ENCODE measurements at places on chromosomes 4 and X.

DNA sequence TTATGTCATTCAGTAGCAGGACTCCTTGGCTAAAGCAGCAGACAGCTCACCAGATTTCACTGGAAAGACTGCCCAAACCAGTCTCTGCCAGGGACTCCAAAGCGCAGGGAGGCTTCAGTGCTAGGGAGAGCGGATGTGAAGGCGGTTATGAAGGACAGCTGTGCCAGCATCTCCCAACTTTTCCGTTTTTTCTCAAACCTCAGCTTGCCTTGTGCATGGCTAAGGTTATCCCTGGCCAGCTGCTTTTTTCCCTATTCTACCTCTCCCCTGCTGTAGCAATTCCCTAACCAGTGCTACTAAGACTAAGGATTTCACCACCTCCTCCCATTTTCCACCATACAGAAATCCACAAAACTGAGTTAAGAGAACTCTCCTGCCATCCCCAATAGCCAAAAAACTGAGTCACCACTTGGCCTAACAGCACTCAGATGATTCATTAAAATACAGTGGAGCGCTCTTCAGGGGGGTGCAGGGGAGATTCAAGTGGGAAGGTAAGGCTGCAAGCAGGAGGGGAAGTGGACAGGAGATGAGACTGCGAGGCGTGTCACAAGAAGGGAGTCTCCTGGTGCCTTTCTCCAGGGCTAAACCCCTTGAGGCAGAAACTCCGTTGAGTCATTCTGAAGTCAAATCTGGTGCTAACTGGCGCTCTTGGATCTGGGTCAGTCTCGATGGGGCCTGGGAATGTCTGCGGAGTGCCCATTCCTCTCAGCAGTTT lies 90.7 kb downstream of the PALLD start:
- DNase-seq = peak; percentile 96

GRCh38 chrX:119186763-119187162 lies 49.3 kb upstream of the PGRMC1 start:
- DNase-seq = no peak

DNA sequence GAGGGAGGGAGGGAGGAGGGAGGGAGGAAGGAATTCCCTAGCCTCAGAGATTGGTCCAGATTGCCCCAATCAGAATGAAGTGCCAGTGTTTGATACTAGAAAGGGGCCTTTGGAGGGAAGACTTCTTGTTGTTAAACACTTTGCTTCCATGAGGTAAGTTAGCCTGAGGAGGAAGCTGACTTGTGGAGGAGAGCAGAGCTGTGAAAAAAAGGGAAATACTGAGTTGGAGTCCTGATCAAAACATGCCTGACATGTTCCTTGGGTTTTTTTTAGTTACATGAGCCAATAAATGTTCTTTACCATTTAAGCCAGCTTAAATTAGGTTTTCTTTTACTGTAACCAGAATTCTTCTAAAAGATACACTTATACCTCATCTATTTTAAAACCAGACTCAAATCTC lies 57.6 kb downstream of the GSX2 start:
- DNase-seq = no peak

- no peak for DNase-seq
Observed at GRCh38 chrX:20529301-20529700, 262.6 kb upstream of the RPS6KA3 start.

DNA sequence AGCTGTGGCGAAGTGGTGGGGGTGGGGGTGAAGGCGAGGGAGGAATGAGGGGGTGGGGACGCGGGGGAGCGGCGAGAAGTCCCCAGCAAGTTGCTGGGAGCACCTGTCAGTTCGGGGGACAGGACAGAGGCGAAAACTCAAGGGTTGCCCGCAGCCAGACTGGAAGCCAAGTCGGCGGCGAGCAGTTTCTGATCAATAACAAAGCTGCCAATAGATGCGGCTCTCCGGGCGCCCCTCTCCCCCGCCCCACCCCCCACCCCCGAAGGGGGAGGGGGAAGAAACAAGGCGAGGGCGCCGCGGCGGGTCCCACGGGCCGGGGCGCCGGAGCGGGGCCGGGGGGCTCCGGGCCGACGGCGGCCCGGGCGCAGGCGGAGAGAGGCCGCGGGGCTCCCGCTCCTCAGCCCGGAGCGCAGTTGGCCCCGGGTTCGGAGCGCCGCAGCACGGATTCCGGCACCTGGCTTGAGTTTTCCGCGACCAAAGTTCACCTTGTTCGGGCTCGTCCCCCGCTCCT lies 379 bp downstream of the PDGFC start:
- no peak for DNase-seq

DNA sequence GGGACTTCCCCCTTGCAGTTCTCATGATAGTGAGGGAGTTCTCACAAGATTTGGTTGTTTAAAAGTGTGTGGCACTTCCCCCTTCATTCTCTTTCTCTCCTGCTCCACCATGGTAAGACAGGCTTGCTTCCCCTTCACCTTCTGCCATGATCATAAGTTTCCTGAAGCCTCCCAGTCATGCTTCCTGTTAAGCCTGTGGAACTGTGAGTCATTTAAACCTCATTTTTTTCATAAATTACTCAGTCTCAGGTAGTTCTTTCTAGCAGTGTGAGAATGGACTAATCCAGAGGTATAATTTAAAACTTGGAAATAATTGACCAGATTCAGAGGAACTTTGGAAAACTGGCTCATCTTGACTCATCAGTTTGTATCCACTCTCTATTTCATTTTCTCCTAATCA lies 129.0 kb downstream of the TMEM47 start:
- DNase-seq = no peak

GRCh38 chr4:1305261-1305711 lies 15.6 kb downstream of the MAEA start:
- no peak for DNase-seq

DNA sequence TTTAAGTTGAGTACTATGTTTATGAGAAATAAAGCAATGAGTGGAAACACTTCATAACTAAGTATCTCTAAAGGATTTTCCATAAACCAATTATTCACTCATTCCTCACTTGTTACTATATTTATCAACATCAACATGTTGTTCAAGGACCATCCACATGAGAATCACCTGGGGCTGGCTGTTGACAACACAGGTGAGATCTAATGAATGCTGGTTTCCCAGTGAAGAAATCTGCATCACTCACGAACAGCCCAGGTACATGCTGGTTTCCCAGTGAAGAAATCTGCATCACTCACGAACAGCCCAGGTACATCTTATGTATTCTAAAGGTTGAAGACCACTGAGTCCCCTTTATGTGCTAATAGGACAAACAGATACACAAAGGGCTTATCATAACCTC lies 32.5 kb downstream of the TSPAN5 start:
- no peak for DNase-seq

- DNase-seq = peak; percentile 86
Observed at GRCh38 chr4:151753056-151753455, 7.8 kb downstream of the GATB start.

DNA sequence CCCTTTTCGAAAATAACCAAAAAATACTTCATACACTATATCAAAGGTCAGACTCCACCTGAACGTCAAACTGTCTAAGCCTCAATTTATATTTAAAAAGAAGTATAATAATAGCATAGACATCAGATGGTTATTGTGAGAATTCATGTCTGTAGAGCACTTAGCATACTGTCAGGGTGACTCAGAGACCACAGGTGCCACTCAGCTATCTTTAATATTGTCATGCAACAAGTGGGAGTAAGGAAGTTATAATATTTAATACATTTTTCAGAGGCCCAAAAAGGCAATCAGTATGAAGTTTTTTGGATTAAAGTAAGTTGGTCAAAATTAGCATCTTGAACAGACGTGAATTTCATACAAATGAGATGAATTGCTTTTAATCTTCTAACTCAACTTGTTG lies 93.3 kb downstream of the PHOX2B start:
- peak; percentile 49 for DNase-seq

DNA sequence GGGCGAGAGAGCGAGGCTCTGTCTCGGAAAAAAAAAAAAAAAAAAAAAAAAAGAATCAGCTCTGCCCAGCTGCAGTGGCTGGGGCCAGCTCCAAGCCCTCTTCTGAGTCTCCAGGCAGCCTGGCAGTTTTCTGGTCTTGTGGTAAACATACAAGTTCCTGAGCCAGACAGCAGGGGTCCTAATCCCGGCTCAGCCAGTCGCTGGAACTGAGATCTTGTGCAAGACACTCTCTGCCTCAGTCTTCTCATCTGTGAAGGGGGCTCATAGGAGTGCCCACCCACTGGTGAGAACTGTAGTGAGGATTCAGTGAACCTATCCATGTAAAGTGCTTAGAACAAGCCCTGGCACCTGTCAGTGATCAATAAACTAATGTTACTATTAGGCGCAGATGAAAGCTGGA lies 41.8 kb downstream of the C4orf50 start:
- DNase-seq = no peak

DNA sequence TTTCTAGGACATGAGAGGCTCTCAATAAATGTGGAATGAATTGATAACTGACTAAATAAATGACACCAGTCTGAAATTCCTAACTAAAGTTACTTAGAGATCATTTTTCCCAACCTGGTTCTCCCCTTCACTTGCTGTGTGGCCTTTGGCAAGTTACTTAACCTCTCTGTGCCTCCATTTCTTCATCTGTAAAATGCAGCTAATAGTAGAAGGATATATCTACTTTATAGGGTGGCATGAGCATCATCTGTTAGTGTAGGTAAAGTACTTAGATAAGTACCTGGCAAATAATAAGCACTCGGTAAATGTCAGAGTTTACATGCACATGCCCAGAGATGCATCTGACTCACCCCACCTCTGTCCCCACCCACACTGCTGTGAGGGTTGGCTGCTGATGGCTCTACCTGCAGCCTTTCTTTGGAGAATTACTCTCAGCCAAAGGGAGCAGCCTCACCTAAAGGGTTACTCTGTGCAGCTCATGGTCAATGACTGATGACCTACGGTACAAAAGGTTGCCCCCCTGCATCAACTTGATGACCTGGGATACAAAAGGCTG lies 139.3 kb downstream of the CHIC2 start:
- no peak for DNase-seq

DNA sequence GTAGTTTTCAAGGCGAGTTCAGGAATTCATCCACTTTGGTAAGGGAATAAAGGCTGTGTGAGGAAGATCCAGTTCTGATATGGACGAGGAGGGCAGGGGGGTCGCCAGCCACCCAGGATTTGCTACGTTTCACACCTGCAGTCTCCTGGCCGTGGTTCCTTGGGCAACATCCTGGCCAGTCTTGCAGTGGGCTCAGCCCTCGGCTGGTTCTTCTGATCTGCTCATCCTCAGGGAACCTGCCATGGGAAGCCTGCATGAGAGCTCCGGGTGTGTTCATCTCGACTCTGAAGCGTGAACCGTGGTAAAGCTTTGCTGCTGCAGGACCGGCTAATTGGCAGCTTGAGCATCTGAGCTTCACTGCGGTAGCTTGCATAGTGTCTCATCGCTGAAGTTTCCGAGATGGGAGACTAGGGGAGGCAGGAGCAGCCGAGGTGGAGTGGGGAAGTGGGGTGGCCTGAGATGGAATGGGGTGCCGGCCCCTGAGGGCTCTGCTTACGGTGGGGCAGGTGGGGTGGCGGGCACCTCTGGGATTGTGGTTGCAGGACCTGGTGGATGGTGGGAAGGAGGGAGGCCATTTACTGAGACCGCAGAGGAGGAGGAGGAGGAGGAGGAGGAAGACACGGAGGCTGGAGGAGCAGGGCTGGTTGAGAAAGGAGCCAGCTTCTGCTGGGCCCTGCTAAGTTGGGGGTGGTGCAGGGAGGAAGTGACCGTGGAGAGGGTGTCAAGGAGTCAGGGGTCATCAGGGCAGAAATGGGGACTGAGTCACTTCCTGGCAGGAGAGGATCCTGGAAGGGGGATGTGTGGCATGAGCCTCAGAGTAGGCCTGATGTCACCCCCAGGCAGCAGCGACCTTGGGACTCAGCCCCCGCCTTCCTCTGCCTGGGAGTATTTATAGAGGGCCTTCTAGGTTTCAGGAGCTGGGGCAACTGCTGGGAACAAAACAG lies 213.1 kb upstream of the PSAPL1 start:
- peak; percentile 93 for DNase-seq

- DNase-seq = no peak
Observed at GRCh38 chr4:102901804-102902203, 33.0 kb downstream of the CISD2 start.

DNA sequence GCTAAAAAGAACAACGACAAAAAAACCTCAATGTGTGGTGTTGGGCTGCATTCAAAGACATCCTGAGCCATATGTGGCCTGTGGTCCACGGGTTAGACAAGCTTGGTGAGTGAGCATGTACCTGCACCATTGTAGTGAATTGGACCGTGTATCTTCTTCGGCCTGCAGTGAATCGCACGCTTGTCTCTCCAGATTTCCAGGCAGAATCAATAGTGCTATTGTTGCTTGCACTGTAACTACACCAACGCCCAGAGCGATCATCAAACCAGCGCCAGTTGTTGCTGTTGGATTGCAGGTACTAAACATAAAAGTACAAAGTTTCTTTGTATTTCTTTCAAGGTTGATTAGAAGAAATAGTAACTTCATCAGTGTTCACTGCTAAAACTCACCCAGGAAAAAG lies 101.6 kb downstream of the HUWE1 start:
- DNase-seq = no peak

DNA sequence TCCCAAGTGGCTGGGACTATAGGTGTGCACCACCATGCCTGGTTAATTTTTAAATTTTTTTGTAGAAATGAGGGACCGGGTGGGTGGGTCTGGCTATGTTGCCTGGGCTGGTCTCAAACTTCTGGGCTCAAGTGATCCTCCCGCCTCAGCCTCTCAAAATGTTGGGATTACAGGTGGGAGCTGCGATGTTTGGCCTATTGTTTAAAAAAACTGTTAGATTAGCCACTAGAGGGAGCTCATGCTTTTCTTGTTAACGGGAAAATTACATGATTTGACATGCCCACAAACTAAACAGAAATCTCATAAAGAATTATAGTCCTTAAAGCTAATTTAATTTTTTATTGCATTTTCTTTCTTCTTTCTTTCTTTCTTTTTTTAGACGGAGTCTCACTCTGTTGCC lies 5.0 kb upstream of the SDAD1 start:
- peak; percentile 75 for DNase-seq

- peak; percentile 40 for DNase-seq
Observed at GRCh38 chrX:122586831-122587230, 597.2 kb upstream of the GRIA3 start.

- DNase-seq = peak; percentile 2
Observed at GRCh38 chr4:137180349-137180748, 351.9 kb downstream of the PCDH18 start.

DNA sequence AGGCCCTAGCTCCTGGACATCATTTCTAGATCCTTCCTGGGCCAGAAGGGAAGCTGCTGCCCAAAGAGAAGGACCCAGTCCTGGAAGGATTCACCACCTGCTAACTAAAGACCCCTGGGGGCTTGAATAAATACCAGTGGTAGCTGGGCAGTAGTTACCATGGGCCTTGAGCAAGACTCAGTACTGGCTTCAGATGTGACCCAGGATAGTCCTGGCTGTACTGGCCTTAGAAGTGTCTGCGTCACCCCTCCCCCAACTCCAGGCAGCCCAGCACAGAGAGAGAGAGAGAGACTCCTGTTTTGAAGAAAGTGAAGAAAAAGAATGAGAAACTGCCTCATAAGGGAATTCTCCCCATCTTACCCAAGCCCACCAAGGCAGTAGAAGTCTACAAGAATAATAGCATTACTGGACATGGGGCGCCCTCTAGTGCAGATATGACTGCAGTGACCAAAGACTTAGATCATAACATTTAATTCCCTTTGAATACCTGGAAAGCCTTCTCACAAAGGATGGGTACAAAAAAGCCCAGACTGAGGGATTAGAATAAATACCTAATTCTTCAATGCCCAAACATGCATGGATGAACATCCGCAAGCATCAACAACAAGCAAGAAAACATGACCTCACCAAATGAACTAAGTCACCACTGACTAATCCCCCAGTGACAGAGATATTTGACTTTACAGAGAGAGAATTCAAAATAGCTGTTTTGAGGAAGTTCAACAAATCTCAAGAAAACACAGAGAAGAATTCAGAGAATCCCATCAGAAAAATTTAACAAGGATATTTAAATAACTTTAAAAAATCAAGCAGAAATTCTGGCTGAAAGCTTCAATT lies 171.8 kb downstream of the HNRNPD start:
- DNase-seq = peak; percentile 59

- no peak for DNase-seq
Observed at GRCh38 chrX:115318139-115318538, 28.6 kb downstream of the LUZP4 start.
